ENCODE measurements at places on chromosomes 11 and 22. TPM values are rescaled to one million over a fixed set of nuclear protein-coding genes. Genes with fewer than 3 reads are reported as not detected.

The SEPTIN5 gene
- 7.5 TPM for polyA plus RNA-seq

The SHISA8 gene
- 2.0 TPM for polyA plus RNA-seq

The MYBPC3 gene
- 2.2 TPM for polyA plus RNA-seq

The DMC1 gene
- 0.16 TPM for polyA plus RNA-seq

The IL17RA gene
- polyA plus RNA-seq: 5.0 TPM

The JHY gene
- 1.0 TPM for polyA plus RNA-seq
